ENCODE measurements at places on chromosomes 7 and 10. TPM values are rescaled to one million over a fixed set of nuclear protein-coding genes. Genes with fewer than 3 reads are reported as not detected.

VSTM2A gene
- not detected for total RNA-seq

LBX1 gene
- not detected for total RNA-seq

ADCYAP1R1 gene
- total RNA-seq, result 2.7 TPM

WDR37 gene
- 16.4 TPM for total RNA-seq

RBP3 gene
- total RNA-seq, result not detected

SPACDR gene
- total RNA-seq, result not detected

DNA sequence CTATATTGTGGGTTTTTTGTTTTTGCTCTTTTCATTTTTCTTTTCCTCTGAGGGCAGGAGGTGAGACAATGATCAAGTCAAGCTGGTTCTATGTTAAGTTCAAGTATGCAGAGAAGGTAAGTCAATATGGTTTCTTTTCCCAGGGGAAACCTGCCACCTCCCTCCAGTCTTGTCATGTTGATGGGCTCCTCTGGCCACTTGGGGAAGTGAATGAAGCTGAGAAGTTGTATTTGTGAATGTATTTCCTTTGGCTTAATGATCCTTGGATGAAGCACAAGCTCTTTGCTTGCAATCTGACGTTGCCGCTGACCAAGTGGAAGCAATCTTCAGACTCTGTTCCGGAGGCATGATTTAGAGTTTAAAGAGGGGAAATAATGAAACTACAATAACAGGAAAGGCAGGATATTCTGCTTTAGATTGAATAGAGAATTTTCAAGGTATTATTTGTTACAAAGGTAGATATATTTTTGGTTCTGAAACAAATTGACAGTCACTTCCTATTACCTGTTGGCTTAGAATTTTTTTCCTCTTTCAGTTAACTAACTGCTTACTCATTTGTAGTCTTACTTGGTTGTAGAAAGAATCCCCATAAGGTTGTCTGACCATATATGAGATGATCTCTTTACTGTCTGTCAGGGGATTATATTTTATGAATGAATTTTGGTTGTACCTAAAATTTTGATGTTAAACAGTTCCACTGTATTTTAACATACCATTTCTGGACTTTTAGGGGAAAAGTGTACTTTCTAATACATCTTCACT, 369.6 kb downstream of the AUTS2 start:
- peak; percentile 33 for DNase-seq

GRCh38 chr7:135833642-135834041, 85.0 kb upstream of the FAM180A start:
- no peak for DNase-seq

DNA sequence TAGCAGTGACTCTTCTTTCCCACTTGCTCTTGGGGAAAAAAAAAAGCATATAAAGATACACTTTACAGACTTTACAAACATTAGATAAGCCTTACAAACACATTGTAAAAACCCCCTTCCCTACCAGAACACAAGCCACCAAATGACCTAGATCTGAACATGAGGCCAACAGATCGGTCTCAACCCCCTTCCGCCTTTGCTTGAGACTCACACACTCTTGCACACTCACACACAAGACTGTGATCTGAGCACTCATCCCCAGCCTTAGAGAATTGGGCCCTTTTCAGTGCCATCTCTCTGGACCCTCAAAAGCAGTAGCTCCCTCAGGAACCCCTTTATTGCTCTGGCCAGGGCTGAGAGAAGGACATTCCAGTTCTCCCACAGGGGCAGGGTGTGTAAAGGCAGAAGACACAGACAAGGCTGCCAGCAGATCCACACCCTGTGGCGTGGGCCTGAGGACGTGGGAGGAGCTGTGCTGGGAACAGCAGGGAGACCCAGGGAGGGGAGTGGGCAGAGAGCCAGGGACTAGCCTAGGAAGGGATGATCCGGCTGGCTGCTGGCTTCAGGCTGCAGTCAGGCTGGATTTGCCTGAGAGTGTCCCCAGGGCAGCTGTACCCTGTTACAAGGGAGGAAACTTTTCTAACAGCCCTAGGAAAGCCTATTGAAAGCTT, 206.7 kb downstream of the KIAA1217 start:
- peak; percentile 96 for DNase-seq

DNA sequence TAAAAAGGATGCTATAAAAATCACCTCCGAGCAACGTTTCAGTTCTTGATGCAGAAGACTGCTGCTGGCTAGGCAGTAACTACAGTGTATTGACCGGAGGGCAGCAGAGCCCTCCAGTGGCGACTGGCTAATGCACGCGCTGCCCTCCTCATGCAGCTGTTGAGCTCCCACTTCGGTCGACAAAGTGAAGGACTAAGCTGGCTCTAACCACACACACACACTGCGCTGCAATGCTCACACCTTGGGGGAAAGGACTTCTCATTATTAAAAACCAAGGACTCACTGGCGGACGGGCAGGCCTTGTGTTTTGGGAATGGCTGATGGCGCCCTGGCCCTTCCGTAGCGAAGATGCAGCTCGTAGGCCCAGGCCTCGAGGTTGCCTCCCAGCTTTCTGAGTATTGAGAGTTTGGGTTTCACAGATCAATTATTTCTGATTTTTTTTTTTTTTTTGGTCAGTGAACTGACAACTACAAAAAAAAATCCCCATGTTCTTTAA, 120.9 kb upstream of the DIP2C start:
- no peak for DNase-seq

- DNase-seq, result peak; percentile 53
Measured at GRCh38 chr10:60351191-60351853, 38.4 kb downstream of the ANK3 start.

- no peak for DNase-seq
Measured at GRCh38 chr10:9081961-9082360, 1027.5 kb downstream of the GATA3 start.

DNA sequence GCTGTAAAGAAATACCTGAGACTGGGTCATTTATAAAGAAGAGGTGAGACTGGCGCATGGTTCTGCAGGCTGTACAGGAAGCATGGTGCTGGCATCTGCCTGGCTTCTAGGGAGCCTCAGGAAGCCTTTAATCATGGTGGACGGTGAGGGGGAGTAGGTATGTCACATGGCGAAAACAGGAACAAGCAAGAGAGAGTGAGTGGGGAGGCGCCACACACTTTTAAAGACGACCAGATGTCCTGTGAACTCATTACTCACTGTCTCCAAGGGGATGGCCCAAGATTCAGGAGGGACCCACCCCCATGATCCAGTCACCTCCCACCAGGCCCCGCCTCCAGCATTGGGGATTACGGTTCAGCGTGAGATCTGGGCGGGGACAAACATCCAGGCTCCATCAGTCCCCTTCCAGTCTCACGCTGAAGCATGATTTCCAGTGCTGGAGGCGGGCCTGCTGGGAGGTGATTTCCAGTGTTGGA, 3.2 kb downstream of the ZNF316 start:
- no peak for DNase-seq

DNA sequence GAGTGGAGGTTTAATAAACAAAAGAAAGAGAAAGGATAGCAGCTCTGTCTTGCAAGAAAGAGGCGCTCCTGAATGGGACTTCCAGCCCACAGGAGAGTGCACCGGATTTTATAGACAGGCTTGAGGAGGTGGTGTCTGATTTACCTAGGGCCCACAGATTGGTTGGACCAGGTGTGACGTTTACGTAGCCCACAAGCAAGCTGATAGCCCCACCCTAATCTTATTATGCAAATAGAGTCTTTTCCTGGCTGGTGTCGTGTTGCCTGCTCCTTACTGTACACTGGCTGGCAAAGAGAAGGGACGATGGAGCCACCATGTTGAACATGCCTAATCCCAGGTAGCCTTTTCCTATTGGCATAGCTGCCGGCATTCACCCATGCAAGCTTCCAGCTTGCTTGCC, 319.7 kb upstream of the POM121L12 start:
- no peak for DNase-seq

GRCh38 chr7:156802214-156802613, 90.8 kb downstream of the LMBR1 start:
- DNase-seq, result no peak

DNA sequence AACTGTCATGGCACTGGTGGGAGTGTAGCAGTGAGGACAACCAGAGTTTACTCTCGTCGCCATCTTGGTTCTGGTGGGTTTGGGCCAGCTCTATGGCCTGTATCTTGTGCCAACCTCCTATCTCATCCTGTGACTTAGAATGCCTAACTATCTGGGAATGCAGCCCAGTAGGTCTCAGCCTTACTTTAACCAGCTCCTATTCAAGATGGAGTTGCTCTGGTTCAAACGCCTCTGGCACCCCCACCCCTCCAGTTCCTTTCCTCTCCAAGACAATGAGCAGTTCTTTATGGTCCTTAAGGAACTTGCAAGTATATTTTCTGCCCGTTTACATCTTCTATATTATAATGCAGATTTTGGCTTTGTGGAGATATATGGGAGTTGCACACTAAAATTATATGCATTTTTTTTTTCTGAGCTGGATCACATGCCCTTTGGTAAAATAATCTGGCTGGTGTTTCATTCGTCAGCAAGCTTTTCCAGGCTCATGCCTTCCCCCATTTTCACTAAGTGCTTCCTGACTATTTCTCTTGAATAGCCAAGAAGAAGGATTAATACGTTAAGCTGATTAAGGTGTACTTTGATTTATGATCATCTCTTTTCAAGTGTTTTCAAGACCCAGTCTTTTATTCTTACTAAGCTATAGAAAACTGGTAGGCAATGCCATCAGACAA, 11.2 kb upstream of the WIPF3 start:
- DNase-seq, result no peak

- DNase-seq, result no peak
Measured at GRCh38 chr7:151871904-151872303, 5.0 kb downstream of the PRKAG2 start.

DNA sequence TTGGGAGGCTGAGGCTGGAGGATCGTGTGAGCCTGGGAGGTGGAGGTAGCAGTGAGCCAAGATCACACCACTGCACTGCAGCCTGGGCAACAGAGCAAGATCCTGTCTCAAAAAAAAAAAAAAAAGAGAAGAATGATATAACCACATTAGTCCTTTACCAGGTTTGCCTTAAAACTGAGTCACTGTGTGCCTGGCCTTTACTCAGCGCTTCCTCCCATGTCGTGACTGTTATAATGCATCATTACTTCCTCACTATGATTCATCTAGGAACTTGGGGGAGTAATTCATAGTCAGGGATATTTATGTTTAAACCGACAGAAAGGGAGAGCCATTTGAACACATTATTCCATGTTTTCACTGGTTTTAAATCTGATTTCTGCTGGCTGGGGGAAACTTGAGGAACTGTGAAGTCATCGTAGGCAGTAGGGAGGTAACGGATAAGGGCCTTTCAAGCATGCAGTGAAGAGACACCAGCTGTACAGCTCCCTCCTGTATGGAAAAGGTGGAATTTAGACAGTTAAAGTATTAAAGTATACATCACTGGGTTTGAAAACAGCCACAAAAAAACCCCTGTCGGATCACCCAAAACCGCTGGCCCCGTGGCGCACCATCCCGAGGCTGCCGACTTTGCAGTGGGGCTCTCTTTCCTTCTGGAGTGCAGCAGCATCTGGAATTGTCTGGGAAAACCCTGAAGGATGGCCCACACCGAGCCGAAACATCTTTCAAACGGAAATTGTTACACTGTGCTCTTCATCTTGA, 119.8 kb downstream of the NKX6-2 start:
- no peak for DNase-seq

DNA sequence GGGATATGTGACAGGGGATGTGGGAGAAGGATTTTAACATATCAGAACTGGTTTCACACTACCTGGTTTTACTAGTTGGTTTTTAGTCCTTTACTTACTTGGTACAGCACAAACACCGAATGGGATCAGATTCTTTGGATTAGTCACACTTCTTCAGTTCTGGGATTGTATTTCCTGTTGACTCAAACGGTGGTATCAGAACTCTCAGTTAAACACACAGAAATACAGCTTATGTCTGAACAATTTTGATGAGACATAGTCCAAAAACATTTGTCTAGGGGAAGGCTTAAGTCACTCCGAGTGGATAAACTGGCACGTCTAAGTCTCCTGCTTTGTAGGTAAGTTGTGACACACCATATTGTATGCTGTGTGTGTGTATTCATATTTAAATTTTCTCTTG, 480.5 kb downstream of the PHTF2 start:
- no peak for DNase-seq

DNA sequence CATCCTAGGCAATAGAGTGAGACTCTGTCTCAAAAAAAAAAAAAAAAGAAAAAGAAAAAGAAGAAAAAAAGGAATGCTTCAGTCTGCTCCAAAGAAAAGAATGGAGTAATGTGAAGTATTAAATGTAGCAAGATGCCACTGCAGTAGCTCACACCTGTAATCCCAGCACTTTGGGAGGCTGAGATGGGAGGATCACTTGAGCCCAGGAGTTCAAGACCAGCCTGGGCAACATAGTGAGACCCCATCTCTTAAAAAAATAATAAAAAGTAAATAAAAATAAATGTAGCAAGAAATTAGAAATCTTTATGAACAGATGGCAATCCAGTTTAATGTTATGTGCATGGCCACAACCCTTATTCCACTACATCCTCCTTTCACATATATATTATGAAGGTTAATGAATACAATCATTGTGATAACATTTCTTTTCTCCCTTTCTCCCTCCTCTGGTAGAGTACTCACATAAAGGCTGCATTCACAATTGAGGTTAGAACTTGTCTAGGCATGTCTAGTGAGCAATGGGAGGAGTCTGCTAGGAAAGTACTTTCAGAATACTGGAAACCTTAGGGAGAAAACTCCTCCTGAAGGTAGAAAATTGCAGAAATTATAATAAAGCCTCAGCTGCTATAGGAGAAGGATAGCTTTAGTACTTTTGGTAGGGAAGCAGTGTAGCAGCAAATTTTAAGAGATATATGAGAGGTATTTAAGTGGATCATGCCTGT, 20.4 kb downstream of the KLLN start:
- DNase-seq, result no peak

DNA sequence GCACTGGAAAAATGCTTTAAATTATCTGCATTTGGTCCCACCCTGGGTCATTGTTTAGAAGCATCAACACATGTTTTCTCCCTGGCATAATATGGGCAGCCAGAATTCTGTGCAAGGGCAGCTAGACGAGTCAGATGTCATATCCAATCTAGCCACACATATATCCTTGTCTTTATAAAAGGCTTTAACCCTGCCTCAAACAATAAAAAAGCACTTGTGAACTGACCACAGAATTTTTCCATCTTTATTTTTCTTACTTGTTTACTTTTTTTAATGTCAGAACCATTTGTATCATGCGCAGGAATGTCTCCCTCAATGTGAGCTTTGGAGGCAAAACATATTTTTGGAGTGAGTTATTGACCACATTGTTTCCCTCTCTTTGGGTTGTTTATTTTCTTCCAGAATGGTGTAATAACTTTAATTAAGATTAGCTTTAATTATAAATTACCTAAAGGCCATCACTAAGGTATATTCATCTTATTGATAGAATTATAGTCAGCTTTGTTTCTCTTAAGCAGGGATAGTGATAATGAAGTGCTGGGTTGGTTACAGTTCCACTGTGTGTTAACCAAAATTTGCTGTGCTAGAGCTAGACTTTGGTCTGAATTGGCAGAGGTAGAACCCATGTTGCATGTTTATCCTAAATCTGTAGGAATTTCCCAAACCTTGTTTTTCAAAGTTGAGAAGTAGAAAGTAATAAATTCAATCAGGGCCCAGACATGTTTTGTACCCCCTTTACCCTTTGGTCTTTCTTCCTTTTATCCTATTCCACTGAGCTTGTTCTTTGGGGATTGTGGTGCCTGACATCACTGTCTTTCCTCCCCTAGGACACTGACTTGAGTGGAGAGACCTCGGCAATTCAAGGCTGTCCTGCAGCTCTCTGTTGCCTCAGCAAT, 1078.4 kb downstream of the KCNMA1 start:
- DNase-seq, result no peak
